ENCODE measurements at places on chromosomes 3 and 15.

- DNase-seq, result no peak
Observed at GRCh38 chr3:70519913-70520659, 207.6 kb upstream of the MDFIC2 start.

- DNase-seq, result no peak
Observed at GRCh38 chr3:105525531-105525930, 158.8 kb downstream of the ALCAM start.

GRCh38 chr3:120114981-120115380 lies 20.7 kb upstream of the GSK3B start:
- no peak for DNase-seq

GRCh38 chr15:96264801-96265515 lies 65.5 kb upstream of the NR2F2 start:
- DNase-seq, result no peak

Measured in activated T-cell treated with anti-CD3 and anti-CD28 coated beads, Interleukin-2, amount 50 U/mL, for 48 hours (primary cell).